Stimulated activated CD8-positive, alpha-beta memory T cell treated with anti-CD3 and anti-CD28 coated beads, Interleukin-15, amount 100 ng/mL, for 1 hour (primary cell): ENCODE measurements at places on chromosomes 2 and 18.

DNA sequence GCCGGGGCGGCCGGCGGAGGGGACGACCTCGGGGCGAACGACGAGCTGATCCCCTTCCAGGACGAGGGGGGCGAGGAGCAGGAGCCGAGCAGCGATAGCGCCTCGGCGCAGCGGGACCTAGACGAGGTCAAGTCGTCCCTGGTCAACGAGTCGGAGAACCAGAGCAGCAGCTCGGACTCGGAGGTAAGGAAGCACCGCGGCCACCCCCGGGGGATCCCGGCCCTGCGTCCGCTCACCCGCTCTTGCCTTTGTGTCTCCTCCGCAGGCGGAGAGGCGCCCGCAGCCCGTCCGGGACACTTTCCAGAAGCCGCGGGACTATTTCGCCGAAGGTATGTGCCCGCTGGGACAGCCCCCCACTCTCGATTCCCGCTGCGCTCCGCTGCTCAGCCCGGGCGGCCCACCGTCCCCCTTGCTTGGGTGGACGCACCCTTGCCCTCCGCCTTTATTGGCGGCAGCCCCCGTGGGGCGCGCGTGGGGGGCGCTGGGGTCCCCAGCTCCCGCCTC lies 611 bp downstream of the TCF7L1 start:
- no peak for DNase-seq

- no peak for DNase-seq
Observed at GRCh38 chr18:76228716-76229115, 266.3 kb downstream of the ZNF516 start.

DNA sequence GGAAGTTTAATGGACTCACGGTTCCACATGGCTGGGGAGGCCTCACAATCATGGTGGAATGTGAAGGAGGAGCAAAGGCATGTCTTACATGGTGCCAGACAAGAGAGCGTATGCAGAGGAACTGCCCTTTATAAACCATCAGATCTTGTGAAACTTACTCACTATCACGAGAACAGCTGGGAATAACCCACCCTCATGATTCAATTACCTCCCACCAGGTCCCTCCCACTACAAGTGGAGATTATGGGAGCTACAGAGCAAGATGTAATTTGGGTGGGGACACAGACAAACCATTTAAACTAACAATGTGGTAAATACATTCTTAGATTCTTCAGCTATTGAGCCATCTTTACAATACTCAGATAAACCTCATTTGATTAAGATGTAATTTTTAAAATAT lies 176.1 kb downstream of the SH3BP4 start:
- DNase-seq: no peak

DNA sequence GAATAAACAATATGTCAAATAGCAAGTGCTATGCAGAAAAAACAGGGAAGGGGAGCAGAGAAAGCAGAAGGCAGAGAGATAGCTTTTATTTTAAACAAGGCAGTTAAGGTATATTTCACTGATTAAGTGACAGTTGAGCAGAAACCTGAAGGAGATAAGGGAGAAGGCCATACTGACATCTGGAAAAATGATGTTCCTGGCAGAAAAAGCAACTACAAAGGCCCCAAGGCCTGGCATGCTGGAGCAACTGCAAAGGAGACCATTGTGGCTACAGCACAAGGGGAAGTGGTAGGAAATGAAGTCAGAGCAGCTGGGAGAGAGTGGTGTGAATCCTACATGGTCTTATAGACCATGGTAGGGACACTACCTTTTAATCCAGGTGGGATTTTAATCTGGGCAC lies 8.9 kb upstream of the PCBP1 start:
- no peak for DNase-seq

- no peak for DNase-seq
Observed at GRCh38 chr2:13046557-13047165, 329.9 kb downstream of the TRIB2 start.

- DNase-seq: no peak
Observed at GRCh38 chr18:25360301-25360899, 8.4 kb upstream of the ZNF521 start.

- no peak for DNase-seq
Observed at GRCh38 chr2:121099329-121100290, 185.4 kb downstream of the TFCP2L1 start.

GRCh38 chr2:230823264-230823964 lies 41.3 kb upstream of the ITM2C start:
- no peak for DNase-seq

GRCh38 chr2:19933351-19933981 lies 31.7 kb upstream of the TTC32 start:
- no peak for DNase-seq

GRCh38 chr2:127314193-127314988 lies 20.4 kb upstream of the ERCC3 start:
- no peak for DNase-seq

- DNase-seq: no peak
Observed at GRCh38 chr2:79619976-79620375, 107.1 kb downstream of the CTNNA2 start.

DNA sequence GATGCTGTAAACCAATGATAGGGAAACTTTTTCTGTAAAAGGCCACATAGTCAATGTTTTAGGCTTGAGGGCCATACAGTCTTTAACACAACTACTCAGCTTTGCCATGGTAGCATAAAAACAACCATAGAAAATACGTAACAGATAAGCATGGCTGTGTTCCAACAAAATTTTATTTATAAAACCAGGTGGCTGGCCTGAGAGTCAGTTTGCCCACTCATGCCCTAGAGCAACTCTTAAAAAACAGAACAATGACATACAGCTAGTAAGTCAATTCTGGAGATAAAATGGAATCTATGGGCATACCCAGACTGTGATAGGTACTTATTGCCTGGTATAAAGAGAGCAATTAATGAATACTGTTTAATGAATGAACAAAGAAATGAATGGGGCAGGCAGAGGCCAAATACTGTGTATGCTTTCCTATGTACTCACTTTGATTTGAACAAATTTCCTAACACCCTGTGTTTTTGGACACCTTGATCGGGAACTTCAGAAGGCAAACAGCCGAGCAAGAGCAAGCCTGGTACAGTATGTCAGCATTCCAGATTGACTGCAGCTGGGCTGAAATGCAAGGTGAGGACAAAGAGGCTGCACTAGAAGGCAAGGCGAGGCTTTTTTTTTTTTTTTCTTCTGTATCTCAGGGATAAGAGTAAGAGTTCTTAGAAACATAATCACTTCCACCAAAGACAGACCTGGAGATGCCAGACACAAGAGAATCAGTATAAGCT lies 315.3 kb downstream of the CLIP4 start:
- no peak for DNase-seq

GRCh38 chr2:8534386-8534728 lies 147.5 kb upstream of the ID2 start:
- no peak for DNase-seq

GRCh38 chr18:53952700-53953099 lies 271.8 kb downstream of the MBD2 start:
- DNase-seq: no peak

- DNase-seq: no peak
Observed at GRCh38 chr2:226791056-226791486, 8.5 kb downstream of the IRS1 start.

DNA sequence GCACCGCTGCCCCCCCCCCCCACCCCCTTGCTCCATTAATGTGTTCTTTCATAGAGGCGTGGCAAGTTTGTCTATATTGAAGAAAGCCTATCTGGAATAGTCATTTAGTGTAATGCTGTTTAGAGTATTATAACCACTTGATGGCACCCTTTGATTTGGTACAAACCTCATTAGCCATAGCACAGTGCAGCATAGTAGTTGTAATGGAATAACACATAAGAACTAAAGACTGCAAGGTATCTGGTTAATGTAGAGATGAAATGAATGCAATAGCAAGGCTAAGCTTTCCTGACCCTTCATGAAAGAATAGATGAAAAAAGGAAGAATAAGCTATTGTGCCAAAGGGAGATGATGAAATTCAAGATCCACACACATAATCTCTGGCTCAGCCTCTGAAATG lies 81.9 kb downstream of the EHBP1 start:
- no peak for DNase-seq

- DNase-seq: no peak
Observed at GRCh38 chr2:223238301-223238700, 186.3 kb downstream of the KCNE4 start.

DNA sequence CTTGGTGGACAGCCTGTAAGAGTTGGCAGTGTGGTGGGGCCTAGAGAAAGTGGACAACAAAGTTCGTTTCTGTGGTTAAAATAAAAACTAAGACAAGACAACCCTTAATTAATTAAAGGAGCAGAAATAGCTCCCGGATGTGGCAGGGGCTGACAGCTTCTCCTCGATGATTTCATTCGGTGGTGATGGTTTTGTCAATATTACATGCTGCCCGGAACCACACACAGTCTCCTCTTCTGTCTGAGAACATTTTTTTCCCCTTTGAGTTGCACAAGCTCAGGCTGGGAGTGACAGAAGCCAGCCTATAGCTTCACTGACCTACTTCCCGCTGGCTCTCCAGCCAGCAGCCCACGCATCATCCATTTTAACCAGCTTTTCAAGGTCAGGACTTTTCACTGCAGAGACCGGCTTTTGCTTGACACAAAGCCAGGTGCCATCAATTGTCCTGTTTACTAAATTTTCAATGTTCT lies 378.8 kb downstream of the SLC4A3 start:
- DNase-seq: no peak

DNA sequence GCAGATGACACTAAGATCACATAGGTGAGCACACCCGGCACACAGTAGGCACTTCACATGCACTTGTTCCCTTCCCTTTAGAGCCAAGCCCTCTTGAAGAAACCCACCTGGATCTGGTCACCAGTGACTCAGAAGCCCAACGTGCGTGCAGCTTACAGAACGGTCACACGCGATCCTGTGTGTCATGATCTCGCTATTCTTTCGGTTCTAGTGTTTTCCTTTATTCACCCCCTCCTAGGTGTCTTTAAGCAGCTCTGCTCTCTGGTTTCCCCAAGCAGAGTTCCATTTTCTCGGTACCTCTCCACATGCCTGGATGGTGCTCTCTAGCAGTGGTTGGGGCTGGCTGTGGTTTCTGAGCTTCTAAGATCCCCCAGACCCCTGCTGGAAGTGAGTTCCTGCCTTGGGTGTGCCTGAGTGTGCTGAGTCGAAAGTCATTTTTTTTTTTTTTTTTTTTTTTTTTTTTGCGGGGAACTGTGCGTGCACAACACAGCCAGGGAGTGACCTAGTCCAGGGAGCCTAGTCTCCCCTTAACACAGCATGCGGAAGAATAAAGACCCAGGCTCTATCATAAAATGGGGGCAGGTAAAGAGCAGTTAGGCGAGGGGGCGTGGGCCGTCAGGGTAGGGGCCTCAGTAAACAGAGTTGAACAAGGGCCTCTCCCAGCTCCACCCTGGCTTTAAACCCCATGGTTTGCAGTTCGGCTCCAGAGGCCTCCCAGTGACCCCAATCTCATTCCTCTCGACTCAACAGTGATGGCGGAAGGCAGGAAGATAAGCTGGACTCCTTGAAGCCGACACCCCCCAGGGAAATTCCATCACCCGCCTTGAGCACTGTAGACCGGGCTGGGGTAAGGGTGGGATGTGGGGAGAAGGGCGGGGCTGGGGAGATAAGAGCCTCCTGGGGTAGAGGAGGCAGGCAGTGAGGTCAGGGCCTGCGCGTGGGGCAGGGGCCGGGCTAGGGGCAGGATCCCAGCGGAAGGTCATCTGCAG lies 29.8 kb upstream of the DNMT3A start:
- DNase-seq: no peak

DNA sequence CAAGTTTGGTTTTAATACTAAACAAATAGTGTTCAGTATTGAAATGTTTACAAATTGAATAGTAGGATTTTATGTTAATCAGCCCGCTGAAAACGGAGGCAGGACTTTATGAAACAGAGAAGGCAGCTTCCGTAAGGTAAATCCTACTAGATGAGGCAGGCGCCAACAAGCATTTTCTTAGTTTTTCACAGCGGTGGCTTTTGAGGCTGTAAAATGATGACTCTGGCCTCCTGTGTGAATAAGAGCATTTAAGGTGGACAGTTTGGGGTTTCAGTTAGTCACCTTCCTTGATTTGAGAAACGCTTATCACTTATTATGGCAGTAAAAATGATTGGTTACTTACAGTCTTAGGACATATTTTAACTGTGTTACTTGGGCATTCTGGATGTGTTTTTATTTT lies 212.9 kb downstream of the PTGR3 start:
- DNase-seq: no peak

DNA sequence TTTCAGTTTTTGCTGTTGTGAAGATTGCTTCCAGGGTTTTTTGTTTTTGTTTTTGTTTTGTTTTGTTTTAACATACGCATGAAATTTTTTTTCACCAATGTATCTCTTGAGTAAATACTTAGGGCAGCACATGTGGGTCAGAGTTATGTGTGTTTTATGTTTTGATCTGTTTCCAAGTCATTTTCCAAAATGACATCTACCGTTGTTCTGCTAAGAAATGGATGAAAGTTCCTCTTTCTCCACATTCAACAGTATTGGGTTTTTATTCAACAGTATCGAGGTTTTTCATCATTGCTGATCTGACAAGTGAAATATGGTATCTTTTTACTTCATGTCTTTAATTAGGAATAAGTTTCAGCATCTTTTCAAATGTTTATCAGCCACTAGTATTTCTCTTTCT lies 16.7 kb downstream of the RNF144A start:
- no peak for DNase-seq

DNA sequence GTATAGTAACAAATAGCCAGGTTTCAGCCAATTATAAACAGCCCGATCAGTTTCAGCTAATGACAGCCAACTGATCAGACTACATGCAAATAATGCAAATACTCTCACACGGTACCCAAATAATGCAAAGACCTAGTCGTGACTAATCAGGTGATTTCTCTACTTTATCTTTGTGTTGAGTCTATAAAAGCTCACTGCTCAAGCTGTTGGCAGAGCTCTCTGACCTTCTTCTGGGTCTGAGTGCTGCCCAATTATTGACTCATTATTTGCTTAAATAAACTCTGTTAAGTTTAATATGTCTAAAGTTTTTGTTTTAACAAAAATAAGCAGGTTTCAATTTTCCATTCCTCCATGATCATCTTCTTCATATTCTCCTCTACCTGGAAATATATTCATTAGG lies 1971.7 kb downstream of the SUCLG1 start:
- DNase-seq: no peak

DNA sequence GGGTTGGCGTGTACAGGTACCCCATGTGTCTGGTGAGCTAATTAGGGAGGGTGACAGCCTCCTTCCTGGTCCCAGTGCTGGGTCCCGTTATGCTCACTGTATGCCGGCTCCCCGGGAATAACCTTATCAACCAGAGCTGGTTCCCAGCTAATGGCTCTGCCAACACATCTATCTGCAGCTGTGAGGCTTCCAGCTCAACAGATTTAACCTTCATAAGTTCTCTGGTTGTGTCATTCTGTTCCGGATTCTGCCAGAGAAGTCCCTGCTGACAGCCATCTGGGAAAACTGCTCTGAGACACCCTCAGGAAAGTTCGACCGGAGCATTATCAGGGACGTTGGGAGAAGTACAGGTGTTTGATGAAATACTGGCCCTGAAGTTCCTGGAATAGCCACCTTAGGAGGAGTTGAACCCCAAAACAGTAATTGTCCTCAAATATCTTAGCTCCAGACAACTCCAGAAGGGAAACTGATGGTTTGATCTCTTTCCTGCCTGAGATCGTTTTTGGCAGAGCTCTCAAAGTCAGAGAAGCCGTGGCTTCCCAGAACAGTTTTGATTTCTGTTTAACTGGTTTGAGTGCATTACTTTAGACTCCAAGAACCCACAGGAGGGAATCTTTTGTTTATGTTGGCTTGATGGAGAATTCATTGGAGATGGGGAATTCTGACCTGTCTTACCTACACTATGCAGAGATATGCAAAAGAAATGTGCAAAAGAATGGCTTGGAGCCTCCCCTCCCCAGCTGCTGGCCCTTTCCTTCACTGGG lies 39.4 kb upstream of the TXNDC2 start:
- DNase-seq: no peak
